ENCODE measurements at places on chromosomes 6 and 20. TPM values are rescaled to one million over a fixed set of nuclear protein-coding genes. Genes with fewer than 3 reads are reported as not detected.

- peak; percentile 60 for DNase-seq
Observed at GRCh38 chr6:52399511-52400312, 20.4 kb upstream of the EFHC1 start.

- DNase-seq: no peak
Observed at GRCh38 chr6:45732731-45733130, 282.9 kb downstream of the CLIC5 start.

- no peak for DNase-seq
Observed at GRCh38 chr6:40331545-40331944, 255.6 kb downstream of the LRFN2 start.

- no peak for DNase-seq
Observed at GRCh38 chr6:111110036-111110435, 22.7 kb downstream of the SLC16A10 start.

DNA sequence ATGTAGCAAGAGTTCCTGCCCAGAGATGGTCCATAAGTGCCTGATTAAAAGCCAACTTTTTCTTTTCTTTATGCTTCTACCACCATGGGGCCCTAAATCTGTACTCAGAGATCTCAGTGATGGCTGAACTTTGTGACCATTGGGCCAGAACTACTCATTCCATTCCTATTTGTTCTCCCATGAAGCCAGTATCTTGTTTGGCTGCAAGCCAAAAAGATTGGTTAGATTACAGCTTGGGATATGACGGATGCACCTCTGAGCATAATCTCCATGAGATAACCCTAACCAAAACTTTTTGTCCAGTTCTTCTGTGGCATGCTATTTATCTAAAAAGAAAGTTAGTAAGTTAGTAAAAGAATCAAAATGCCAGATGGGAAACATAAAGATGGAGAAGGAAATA is 72.2 kb downstream of the PLCB4 start:
- no peak for DNase-seq

DNA sequence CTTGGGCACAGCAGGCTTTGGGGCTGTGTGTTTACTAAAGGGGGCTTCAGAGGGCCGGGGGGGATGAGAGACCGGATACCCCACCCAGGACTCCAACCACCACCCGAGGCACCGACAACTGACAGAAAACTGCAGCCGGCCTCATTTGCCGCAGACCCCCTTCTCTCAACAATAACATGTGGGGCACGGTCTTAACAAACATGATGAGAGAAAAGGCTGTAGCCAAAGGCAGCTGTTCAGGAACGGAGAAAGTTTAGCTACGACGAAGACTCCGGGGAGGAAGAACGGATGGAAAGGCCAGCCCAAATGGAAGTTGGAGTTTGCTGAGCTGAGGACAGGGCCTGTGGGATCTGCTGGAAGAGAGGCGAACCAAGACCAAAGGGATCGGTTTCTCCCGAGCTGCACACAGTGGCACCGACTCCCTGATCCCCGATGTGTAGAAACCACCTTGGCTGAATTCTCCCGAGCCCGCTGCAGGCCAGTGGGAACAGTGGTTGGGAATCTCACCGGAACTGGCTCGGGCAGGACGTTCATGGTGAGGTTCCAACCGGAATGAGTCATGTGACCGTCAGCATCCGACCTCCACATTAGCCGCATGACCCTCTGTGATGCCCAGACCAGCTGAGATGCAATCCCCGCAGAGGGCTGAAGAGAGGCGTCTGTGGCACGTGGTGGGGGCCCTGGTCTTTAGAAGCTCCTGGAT is 359.3 kb downstream of the TAF4 start:
- DNase-seq: no peak

DNA sequence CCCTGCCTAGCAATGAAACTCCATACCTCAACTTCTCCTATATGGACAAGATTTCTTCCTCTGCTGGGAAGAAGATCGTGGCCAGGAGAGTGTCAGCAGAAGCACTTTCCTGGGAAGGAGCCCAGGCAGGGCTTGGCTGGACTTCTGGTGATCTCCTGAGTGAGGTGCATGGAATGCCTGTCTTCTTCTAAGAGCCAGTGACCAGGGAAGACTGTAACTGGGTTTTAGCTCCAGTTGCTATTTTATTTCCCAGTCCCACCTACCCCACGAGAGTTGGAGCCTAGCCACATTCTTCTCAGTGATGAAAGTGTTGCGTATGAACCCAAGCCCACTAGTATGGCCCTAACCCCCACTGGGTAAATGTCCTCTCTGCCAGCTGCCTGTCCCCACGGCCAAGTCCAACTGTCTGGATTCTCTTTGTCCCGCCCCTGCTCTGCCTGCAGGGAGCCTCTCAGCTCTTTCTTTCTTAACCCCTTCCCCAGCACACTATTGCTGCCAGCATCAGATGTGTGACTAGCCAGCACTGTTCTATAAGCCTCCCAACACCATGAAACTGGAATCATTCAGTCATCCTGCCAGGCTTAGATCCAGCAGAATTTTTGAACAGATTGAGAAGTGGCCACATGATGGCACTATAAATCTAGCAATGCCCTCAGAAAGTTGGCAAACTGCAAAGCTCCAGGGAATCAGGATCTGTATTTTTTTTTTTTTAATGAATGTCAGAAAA is 69.8 kb upstream of the FAM184A start:
- DNase-seq: peak; percentile 89

DNA sequence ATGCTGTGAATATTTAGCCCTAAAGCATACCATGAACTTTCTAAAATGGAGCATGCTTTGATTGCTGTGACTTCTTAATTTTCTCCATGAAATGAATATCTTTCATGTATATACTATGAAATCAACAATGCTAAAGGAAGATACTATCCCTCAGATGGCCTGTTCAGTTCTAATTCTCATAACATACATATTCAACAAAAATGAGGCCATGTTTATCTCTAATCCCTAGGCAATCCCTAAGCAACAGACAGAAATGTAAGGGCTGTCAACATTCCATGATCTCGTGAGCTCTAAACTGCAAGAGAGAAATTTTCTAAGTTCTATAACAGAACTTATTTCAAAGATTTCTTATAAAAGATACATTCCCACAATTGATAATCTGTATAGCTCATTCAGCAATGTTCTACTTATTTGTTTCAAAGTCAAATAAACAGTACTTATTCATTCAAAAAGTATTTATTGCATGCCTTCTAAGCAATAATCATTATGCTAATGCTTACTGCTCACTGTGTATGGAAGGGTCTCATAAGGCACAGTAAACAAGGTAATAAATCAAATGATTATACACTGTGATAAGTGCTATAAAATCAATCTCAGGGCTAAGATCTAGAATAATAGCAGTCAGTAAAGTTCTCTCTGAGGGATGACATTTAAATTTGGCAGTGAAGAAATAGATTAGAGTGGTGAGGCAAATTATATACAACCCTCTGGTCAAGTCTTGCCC is 492.9 kb downstream of the PHF3 start:
- DNase-seq: peak; percentile 47

GRCh38 chr20:52991830-52992229 is 19.7 kb downstream of the TSHZ2 start:
- DNase-seq: no peak

DNA sequence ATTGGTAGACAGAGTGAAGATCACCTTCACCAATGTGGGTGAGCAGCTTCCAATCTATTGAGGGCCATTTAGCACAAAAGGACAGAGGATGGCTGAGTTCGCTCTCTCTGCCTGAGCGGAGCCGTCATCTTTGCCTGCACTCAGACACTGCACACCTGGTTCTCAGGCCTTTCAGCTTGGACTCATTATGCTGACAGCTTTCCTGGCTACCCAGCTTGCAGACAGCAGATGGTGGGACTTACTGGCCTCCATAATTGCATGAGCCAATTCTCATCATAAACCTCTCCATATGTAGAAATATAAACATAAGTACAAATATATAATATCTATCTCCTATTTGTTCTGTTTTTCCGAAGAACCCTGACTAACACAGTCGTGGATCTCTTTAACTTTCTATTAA is 13.7 kb downstream of the TBXT start:
- no peak for DNase-seq

- no peak for DNase-seq
Observed at GRCh38 chr6:140641412-140641811, 1267.0 kb upstream of the CITED2 start.

GRCh38 chr6:67687396-67687795 is 947.7 kb upstream of the ADGRB3 start:
- no peak for DNase-seq

GRCh38 chr6:69284176-69284730 is 512.6 kb downstream of the LMBRD1 start:
- no peak for DNase-seq

DNA sequence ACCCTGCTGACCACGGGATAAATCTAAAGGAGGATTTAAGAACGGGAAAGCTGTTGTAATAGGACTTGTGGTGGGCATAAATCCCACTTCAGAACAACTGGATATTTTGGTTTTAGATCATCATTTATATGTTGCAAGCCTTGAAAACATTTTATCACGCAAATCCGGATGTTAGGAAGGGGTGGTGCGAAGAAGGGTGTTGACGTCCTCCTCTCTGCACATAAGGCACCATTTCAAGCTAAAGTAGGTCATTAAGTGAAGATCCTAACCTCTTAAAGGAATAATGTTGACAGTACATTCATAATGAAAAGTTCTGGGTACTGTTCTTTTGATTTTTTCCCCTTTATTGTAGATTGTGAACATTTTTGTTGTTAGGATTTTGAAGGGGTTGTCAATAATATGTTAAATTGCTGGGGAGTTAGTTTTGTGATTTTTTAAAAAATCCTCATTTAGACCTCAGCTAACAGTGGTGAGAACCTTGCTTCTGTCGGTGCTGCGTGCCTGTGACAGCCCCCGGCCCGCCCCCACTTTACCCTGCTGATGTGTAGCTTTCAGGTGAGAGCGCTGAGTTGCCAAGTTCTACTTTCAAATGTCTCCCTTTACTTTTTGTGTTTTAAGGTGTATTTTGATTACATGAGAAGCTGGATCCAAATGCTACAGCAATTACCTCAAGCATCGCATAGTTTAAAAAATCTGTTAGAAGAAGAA is 88.8 kb downstream of the MAP3K4 start:
- no peak for DNase-seq

- no peak for DNase-seq
Observed at GRCh38 chr6:17938901-17939300, 48.5 kb downstream of the KIF13A start.

GRCh38 chr20:60000271-60001042 is 42.2 kb downstream of the CDH26 start:
- no peak for DNase-seq

DNA sequence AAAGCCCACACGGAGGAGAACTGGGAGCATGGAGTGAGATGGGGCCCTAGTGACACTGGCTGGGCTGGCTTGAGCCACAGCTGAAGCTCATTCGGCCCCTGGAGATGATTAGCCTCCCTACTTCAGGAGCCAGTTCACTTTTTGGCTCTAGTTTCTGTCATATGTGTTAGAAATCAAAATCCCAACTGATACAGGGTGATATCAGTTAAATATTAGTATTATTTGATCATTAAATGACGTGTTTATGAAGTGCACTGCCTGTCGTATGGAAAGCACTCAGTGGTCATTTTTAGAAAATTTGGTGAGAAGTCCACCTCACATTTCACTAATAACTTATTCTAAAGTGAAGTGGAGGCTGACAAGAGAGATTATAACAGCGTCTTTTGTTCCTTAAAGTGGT is 59.0 kb downstream of the TULP4 start:
- DNase-seq: no peak

DNA sequence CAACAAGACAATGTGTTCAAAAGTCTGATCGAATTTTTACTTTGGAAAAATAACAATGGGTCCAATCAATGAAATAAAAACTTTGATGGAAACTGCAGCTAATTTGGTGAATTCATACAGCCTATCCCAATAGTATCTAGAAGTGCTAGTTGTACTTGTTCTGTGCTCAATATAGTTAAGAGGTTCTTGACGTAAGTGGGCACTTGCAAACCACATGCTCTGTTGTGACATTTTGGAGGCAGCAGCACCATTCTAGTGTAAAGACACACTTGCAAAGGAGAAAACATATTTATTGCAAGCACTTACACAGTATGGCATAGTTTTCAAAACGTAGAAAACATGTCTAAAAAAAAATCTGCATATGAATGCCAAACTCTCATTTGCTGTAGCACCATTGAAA is 6.7 kb upstream of the KLHL31 start:
- DNase-seq: no peak

GRCh38 chr6:109000289-109000688 is 94.4 kb downstream of the SESN1 start:
- no peak for DNase-seq

DNA sequence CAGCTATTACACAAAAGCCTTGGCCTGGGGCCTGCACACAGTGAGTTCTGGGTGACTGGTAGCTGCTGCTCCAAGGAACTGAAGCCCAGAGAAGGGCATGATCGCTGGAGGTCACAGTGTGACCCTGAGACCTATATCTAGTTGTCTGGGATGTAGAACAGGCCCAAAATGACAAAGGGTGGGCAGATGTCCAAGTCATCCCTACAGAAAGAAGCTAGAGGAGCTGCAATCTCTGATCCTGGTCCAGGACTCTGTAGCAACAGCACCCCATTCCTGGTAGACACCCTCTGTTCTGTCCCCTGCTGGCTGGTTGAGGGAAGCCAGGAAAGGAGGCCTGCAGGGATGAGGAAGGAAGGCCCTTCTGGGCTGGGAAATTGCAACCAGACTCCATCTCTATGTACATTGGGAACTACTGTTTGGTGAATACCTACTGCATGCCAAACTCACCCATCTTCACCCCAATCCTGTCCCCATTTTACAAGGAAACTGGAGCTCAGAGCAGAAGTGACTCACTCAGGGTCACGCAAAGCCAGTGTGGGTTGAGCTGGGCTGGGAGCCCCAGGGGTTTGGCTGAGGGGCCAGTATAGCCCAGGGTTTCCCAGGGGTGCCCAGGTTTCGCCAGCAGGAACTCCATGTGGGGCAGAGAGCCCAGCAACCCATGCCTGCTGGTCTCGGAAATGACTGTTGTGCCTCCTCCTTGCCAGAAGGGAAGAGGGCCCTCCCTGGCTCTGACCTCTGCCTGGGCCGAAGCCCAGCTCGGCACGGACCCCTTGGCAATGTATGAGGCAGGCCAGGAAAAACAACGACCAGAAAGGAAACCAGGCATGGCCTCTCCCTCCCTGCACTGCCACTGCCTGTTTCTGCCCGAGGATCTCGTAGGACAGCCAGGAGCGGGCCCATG is 44.9 kb upstream of the TLDC2 start:
- peak; percentile 43 for DNase-seq

DNA sequence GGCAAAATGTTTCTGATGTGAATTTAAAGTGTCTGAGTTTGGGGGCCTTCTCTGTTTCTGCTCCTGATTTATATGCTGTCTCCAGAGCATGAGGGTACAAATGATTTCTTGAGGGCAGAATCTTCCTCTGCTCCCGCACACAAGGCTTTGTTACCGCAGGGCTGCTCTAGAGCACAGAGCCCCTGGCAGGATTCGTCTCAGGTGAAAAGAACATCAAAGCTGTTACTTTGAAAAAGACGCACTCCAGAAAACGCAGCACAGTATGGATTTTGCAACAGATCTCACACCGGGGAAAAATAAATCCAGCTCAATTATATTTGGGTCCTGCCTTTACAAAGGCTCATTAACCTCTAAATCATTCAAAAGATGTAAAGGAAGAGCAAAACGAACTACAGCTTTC is 577.3 kb downstream of the PRKN start:
- DNase-seq: no peak

GRCh38 chr6:82494367-82494766 is 130.8 kb downstream of the TPBG start:
- no peak for DNase-seq

- DNase-seq: no peak
Observed at GRCh38 chr20:3763671-3764601, 3.6 kb downstream of the ADISSP start.

- no peak for DNase-seq
Observed at GRCh38 chr6:139917951-139918630, 543.6 kb upstream of the CITED2 start.

MCM9 gene
- total RNA-seq: 21.4 TPM

MCHR2 gene
- total RNA-seq: 12.8 TPM

RAB44 gene
- total RNA-seq: not detected

WFDC5 gene
- 1.2 TPM for total RNA-seq

C6orf58 gene
- total RNA-seq: not detected

ANKRD66 gene
- 9.4 TPM for total RNA-seq

SGK2 gene
- not detected for total RNA-seq

Measured in umbilical cord (tissue), 2 donors.